ENCODE measurements at places on chromosomes 2 and 18. TPM values are rescaled to one million over a fixed set of nuclear protein-coding genes. Genes with fewer than 3 reads are reported as not detected.

DNA sequence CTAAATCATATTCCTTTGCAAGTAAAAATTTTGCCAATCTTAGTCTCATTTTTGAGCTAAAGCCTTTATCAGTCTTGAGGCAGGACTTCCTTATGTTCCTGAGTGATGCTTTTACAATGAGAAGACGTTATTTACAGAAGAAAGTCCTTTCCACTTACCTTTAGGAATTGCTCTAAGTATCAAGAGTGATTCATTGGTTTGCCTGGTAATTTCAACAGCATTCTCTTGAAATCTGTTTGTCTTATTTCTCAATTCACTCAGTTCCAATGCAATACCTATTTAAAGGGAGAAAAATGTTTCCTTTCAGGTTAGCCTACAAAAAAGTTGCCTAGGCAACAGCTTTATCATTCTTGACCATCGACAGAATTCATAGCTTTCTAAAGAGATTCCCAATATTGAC lies 137.2 kb downstream of the LAMA1 start:
- no peak for DNase-seq

GRCh38 chr2:237486819-237487448 lies at the start of gene MLPH:
Gene MLPH, plus strand, starts transcription at chr2:237487251. Its CDS starts 6,176 bp downstream, at chr2:237493427.
- DNase-seq, result peak; percentile 81

- no peak for DNase-seq
Observed at GRCh38 chr2:173922760-173923159, 42.4 kb downstream of the SP3 start.

DNA sequence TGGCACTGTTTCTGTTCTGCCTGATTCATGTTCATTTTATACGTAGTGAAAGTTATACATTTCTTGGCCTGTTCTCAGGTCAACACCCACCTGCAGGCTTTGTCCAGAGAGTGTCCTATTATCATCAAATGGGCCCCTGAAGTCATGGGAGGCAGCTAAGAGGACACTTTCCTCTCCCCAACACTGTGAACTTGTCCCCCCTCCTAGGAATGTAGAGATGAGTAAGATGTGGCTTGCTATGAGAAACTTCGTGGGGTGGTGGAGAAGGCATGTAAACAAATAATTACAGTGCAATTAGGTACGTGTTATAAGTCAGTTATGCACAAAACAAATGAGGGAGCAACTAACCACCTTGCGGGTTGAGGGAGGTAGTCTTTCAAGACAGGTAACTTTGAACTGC lies 57.9 kb downstream of the COL4A3 start:
- DNase-seq, result no peak

Gene MYO3B
- total RNA-seq, result not detected
